ENCODE measurements at places on chromosomes 7 and 10.

DNA sequence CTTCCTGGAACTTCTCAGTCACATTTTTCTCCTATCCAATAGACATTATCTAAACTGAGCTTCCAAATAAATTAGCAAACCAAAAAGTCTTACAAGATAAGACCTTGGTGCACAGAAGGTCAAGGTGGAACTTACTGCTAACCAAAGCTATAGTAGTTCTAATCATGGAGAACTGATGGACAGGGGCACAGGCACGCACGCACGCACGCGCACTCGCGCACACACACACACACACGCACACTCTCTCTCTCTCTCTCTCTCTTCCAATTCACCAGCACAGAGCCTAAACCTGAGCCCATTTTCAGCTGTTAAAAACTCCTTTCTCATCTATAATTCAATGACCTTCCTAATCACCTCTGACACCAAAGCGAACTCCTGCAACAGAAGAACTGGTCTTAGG is 7.5 kb downstream of the FGFR2 start:
- no peak for DNase-seq

DNA sequence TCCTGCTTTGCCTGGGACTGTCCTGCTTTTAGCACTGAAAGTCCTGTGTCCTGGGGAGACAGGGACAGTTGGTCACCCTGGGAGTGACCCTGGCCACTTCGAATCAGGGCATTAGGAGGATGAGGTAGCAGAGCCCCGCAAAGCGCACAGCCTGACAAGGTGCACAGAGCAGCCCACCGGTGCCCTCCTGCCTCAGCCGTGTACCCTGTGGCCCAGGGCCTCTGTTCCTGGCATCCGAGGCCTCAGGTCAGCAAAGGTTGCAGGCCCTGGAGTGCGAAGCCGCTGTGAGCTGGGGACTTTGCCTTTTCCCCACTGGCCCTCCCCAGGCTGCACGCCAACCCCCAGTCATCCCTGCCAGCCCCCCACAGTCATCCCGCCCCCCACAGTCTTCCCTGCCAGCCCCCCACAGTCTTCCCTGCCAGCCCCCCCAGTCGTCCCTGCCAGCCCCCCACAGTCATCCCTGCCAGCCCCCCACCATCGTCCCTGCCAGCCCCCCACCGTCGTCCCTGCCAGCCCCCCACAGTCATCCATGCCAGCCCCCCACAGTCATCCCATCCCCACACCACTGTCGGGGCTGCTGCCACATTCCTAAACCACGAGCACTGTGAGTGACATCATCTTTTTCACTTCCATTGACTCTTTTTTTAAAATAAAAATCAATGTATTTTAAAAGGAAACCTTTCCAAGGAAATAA is 91.8 kb downstream of the RGS10 start:
- no peak for DNase-seq

DNA sequence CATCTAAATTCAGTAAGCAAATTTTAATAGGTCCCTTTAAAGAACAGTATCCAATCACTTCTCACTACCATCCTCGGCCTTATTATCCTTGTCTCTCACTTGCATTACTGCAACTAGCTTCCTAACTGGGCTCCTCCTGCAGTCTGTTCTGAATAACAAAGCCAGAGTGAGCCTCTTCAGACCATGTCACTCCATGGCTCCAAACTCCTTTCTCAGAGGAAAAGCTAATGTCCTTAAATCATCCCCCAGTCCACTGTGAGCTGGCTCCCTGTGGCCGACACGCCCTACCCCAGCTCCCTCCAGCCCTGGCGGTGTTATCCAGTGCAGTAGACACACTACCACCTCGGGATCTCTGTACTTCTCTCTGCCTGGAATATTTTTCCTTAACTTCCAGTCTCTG is 80.0 kb downstream of the EPC1 start:
- DNase-seq, result no peak

- DNase-seq, result no peak
Observed at GRCh38 chr7:50869108-50869725, 86.5 kb upstream of the GRB10 start.

GRCh38 chr10:64731016-64731415 is 1209.8 kb downstream of the REEP3 start:
- no peak for DNase-seq

DNA sequence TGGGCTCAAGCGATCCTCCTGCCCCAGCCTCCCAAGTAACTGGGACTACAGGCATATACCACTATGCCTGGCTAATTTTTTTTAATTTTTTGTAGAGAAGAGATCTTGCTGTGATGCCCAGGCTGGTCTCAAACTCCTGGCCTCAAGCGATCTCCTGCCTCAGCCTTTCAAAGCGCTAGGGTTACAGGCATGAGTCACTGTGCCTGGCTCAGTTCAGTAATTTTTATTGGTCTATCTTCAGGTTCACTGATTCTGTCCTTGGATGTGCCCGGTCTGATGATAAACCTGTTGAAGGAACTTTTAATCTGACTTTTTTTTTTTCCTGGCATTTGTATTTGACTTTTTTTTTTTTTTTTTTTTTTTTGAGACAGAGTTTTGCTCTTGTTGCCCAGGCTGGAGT is 40.1 kb upstream of the STRIP2 start:
- no peak for DNase-seq

GRCh38 chr7:100964630-100965029 is 4.7 kb upstream of the MUC12 start:
- DNase-seq, result no peak

GRCh38 chr7:90005836-90006235 is 148.4 kb upstream of the STEAP1 start:
- DNase-seq, result no peak

- no peak for DNase-seq
Observed at GRCh38 chr7:47373871-47374451, 207.9 kb downstream of the TNS3 start.

GRCh38 chr10:95328013-95328412 is 37.2 kb upstream of the PDLIM1 start:
- no peak for DNase-seq

DNA sequence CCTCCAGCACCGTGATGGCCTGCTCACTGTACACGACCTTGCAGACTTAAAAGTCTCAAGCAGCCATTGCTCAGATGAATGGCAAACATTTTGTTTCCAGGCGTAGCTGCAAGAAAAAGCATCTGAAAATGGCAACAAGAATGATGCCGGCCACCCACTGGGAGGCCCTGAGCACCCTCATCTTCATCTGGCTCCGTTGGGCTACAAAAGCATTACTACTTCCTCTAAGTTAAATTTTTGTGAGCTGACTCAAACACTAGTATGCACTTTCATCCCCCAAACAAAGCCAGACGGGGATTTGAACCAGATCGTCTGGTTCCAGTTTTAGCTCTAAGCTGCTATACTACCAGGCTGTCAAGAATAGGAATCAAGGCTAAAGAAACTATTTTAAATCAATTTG is 116.6 kb upstream of the CDK1 start:
- DNase-seq, result no peak

- no peak for DNase-seq
Observed at GRCh38 chr10:248307-248706, 113.1 kb downstream of the ZMYND11 start.

DNA sequence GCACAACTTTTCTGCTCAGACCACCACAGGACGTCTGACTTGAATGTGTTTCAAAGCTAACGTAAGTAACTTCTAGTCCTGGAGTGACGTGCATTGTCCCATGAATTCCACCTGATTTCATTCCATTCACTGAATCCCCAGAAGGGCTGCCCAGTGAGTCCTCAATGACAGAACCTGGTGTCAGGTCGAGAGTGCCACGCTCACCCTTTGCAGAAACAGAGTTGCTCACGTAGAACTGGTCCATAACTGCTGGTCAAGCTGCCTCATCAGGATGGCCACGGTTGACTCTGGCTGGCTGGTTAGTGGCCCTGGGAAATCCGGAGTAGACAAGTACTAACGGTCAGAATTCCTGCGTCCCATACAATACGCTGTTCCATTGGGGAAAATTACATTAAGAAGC is 50.6 kb upstream of the UBE3C start:
- DNase-seq, result no peak

- DNase-seq, result peak; percentile 46
Observed at GRCh38 chr7:106283831-106284713, 711 bp downstream of the NAMPT start.

DNA sequence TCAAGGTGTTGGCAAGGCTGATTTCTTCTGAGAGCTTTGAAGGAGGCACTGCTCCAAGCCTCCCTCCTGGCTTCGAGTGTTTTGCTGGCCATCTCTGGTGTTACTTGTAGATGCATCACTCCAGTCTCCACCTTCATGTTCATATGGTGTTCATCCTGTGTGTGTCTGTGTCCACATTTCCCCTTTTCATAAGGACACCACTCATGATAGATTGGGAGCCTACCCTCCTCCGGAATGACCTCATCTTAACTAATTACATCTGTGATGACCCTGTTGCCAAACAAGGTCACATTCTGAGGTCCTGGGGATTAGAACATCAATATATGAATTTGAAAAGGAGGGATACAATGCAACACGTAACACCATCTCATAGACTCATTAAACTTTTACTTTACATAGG is 119.0 kb downstream of the CREB5 start:
- no peak for DNase-seq

DNA sequence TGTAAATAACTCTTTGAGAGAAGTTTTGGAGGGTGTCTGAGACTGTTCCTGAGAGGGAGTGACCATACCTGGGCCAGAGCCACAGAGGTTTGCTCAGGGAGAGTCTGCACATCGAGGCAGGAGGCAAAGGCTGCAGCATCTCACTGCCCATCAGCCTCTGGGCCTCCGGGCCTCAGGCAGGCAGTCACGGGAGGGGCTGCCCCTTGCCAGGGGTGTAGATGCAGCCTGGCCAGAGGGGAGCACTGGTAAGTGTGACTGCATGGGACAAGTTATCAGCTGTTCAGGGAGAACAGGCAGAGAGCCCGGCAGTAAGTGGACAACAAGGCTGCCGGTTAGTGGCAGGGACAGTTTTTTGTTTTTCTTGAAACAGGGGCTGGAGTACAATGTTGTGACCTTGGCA is 55.9 kb downstream of the ZNF467 start:
- no peak for DNase-seq

GRCh38 chr7:26198133-26198780 is 2.3 kb downstream of the HNRNPA2B1 start:
- peak; percentile 55 for DNase-seq

GRCh38 chr10:23630885-23631284 is 192.0 kb downstream of the OTUD1 start:
- DNase-seq, result no peak

DNA sequence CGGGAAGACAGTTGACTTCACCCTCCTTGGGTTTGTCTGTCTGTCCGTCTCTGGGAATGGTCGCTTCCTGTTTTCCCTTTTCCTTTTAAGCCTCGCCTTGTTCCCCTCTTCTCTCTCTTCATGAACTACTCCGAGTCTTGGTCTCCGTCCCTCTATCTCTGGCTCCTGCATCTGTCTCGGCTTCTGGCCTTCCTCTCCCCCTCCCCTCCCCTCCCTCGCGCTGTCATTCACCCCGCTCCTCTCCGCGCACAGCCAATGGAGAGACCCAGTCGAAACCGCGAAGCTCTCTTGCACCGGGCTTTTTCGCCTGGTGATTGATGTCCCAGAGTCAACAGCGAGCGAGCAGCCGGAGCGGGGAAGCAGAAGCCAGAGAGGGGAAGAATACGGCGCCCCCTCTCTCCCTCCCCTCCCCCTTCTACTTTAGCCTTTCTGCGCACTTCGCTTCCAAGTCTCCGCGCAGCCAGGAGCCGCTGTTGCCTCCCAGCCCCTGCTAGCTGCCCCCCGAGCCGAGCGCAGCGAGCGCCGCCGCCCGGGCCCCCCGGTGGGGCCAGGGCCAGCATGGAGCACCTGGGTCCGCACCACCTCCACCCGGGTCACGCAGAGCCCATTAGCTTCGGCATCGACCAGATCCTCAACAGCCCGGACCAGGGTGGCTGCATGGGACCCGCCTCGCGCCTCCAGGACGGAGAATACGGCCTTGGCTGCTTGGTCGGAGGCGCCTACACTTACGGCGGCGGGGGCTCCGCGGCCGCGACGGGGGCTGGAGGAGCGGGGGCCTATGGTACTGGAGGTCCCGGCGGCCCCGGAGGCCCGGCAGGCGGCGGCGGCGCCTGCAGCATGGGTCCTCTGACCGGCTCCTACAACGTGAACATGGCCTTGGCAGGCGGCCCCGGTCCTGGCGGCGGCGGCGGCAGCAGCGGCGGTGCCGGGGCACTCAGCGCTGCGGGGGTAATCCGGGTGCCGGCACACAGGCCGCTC is at the start of gene TLX1:
TSS of gene TLX1 (plus strand) at position 317 of the 978 bp plus-strand sequence. CDS start at position 559, 242 bp downstream.
- DNase-seq, result no peak

- DNase-seq, result no peak
Observed at GRCh38 chr10:126013489-126014281, 117.3 kb downstream of the FANK1 start.

GRCh38 chr10:90480466-90480865 is 377.4 kb downstream of the HTR7 start:
- no peak for DNase-seq

DNA sequence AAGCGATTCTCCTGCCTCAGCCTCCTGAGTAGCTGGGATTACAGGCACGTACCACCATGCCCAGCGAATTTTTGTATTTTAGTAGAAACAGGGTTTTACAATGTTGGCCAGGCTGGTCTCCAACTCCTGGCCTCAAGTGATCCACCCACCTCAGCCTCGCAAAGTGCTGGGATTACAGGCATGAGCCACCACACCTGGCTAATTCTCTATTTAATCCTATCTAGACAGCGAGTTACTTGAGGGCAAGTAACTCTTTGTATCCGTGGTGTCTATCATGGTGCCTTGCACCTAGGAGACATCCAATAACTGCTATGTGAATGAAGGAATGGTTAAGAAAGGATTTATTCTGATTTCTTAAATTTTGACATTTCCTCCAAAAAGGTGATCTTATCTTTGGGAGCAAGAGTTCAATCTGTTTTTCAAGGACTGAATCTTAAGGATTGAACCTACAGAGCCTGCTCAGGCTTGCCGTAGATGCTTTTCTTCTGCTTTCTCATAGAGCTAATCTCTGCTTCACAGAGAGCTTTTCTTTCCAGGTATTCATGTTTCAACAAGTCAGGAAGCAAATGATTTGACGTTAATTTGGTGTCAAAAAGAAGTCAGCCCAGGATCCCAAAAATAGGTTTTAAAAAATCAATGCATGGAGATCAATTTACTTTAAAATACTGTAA is 101.6 kb downstream of the CUL2 start:
- no peak for DNase-seq

DNA sequence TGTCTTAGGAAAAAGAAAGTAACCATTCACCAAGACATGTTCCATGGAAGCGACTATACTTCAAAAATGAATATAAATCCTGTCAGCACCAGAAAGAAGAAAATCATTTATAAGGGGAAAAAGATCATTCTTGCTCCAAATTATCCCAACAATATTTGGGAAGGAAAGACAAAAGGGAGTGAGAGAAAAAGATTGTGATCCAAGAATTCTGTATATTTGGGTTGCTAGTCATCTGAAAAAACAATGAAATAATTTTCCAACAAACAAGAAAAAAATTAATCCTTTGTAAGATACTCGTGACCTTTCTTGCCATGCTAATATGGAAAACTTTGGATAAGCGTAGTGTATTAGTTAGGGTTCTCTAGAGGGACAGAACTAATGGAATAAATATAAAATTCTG is 163.2 kb upstream of the ZNF32 start:
- DNase-seq, result no peak

DNA sequence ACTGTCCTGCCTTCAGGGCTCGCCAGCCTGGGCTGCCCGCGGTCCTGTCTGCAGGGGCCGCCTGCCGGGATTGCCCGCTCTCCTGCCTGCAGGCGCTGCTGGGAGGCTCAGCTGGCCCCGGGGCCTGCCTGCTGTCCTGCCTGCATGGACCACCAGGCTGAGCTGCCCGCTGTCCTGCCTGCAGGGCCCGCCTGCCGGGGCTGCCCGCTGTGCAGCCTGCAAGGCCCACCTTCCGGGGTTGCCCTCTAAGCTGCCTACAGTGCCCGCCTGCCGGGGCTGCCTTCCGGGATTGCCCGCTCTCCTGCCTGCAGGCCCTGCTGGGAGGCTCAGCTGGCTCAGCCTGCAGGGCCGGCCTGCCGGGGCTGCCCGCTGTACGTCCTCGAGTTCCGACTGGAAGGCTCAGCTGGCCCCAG is 164.4 kb downstream of the GLRX3 start:
- no peak for DNase-seq
